ENCODE measurements at places on chromosomes 5 and 9.

DNA sequence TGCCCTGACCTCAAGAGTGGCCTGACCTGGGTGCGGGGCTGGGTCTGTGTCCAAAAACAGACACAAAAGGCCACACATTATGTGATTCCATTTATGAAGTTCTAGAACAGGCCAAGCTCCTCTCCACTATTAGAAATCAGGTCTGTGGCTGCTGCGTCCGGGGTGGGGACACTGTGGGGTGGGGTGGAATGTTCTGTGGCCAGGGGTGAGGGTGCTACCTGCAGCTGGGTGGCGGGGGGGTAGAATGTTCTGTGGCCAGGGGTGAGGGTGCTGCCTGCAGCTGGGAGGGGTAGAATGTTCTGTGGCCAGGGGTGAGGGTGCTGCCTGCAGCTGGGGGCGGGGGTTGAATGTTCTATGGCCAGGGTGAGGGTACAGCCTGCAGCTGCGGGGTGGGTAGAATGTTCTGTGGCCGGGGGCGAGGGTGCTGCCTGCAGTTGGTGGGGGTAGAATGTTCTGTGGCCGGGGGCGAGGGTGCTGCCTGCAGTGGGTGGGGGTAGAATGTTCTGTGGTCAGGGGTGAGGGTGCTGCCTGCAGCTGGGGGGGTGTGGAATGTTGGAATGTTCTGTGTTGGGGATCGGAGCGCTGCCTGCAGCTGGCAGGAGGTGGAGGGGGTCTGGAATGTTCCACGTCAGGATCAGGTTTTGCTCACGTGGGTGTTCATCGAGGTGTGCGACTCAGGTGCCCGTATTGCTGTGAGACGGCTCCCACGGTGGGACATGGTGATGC is 8.3 kb downstream of the LCN12 start:
- DNase-seq = peak; percentile 53

- peak; percentile 72 for DNase-seq
Observed at GRCh38 chr5:170297589-170298462, at the start of gene LCP2. Gene LCP2 (minus strand): TSS chr5:170297777. CDS start chr5:170297611, 166 bp downstream.

- DNase-seq = no peak
Observed at GRCh38 chr5:142408981-142409481, 84.2 kb upstream of the SPRY4 start.

- no peak for DNase-seq
Observed at GRCh38 chr5:1343931-1344901, 683 bp downstream of the CLPTM1L start.

DNA sequence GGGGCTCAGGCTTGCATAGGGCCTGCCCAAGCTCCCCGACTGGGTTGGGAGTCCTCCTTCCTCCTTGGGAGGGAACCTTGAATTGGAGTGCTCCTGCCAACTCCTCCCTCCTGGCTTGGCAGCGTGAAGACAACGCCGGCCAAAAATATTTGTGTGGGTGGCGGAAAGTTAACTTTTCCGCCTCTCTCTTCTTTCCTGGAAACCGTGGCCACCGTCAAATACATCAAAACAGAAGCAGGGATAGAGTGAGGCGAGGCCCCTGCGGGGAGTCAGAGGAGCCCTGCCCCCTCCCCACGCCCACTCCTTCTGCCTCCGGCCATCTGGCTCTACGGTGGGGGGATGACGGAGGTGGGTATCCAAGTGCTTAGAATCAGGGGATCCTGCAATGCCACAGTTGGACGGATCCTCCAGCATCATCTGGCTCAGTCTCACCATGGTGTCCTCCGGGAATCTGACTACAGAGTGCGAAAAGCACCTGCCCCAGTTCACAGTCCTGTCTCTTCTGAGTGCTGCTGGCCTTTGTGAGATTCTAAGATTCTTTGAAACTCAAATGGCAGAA is 25.2 kb upstream of the SYNPO start:
- DNase-seq = no peak

DNA sequence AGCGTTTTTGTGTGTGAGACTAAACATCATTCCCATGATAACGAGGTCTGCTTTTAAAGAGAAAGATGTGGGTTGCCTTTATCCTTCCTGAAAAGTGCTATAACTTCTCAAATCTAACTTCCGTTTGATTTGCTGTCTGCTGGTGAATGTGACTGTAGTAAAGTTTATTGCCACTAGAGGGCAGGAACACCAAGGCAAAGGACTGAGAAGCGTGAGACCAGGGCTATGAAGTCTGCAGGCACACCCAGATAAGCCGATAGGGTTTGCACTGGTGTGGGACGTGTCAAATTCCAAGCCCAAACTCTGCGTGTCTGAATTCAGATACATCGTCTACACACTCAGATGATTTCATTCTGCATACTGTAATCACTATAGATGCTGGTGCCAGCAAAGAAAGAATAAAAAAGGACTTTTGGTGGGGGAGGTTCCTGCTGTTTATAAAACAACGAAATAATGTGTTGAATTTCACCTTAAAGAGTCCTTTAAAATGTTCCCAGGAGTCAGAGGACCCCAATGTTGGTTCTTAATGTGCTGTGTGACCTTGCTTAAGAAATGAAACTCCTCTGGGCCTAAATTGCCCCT is 87.2 kb downstream of the PTTG1 start:
- peak; percentile 83 for DNase-seq

- DNase-seq = no peak
Observed at GRCh38 chr5:66987126-66987525, 209.5 kb downstream of the CD180 start.

GRCh38 chr5:4614088-4614487 is 526.0 kb upstream of the ADAMTS16 start:
- DNase-seq = no peak

- DNase-seq = no peak
Observed at GRCh38 chr5:23639326-23639725, 131.9 kb downstream of the PRDM9 start.

DNA sequence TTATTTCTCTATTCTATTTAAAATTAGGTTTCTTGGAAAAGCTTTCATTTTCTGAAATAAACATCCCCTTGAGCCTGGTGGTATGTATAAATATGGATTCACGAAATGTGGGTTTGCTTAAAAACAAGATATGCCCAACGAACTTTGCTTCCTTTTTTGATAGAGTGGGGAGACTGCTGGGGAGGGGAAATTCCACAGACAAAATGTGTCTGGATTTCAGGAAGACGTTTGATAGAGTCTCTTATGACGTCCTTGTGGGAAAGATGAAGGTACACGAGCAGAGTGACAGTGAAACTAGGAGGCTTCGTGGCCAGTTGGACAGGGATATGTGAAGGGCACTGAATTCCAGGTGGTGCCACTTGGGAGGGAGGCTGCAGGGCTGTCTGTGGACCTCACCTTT is 84.5 kb upstream of the RPS23 start:
- DNase-seq = no peak

DNA sequence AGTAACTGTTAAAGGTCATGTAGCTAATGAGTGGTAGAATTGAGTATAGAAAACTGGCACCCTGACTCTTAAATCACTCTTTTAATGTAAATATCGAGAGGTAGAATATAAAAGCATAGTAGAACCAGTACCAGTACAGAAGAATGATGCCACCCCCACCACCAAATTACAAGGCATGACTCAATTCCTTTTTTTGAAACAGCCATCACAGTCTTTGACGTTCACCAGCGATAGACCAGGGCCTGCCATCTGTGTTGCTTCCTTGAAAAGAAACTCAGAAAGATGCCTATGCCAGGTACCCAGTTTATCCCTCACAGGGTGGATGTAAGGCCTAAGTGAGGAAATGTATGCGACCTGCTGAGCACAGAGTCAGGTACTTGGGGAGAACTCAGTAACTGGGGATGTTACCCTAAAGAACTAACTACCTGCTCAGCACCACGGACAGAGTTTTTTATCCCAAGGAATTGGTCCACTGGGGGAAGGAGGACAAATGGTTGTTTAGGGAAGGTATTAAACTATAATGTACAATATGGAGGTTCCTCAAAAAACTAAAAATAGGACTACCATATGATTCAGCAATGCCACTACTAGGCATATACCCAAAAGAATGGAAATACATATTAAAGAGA is 116.5 kb downstream of the BRINP1 start:
- no peak for DNase-seq

GRCh38 chr9:85172001-85172978 is 502.8 kb downstream of the NTRK2 start:
- no peak for DNase-seq

GRCh38 chr9:128762671-128763449 is 8.9 kb downstream of the ZER1 start:
- DNase-seq = no peak

DNA sequence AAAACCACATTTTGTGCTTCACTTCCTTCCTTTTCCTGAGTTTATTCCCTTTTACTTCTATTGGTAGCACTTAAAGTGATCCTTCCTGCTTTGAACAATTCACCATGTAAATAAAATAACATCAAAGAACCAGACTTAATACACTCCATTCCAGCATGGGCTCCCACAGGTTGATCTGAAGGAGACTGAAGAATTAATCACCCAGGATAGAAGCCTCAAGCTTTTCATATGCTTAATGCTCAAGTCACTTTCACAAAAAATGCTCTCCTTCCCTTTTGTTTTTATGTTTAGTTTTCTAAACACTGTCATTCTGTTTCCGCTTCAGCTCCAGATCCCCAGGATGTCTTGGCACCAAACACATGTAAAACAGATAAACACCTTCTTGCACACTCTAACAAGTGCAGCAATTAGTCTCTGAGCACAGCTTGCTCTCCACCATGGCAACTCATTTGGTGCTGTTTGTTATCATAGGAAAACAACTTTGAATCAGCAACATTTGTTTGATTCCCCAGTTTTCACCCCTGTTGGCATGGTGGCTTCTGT is 37.0 kb downstream of the DMRTA1 start:
- no peak for DNase-seq

DNA sequence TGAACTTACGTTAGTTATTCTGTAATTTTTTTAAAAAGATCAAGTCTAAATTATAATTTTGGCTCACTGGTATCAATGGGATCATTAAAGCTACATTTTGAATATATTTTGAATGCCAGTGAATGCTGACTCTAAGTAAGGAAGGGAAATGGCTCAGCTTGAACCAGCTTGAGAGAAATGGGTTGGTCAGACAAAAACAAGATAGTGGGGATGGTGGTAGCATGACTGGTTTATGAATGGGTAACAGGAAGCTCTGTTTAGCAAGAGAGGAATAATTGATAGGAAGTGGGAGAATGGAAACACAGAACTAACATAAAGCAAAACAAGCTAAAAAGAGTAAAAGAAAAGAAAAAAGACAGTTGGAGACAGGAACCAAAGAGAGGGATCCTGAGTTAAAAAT is 220.2 kb downstream of the ADAMTS6 start:
- no peak for DNase-seq

- no peak for DNase-seq
Observed at GRCh38 chr5:78601559-78602314, 46.8 kb downstream of the LHFPL2 start.

GRCh38 chr5:6712577-6713273 is 507 bp upstream of the TENT4A start:
- DNase-seq = peak; percentile 97

GRCh38 chr9:135156525-135157510 is 69.3 kb downstream of the OLFM1 start:
- DNase-seq = no peak

- DNase-seq = peak; percentile 29
Observed at GRCh38 chr9:121698627-121699570, 47.5 kb downstream of the DAB2IP start.

- peak; percentile 44 for DNase-seq
Observed at GRCh38 chr5:62354028-62354874, 48.2 kb downstream of the KIF2A start.

DNA sequence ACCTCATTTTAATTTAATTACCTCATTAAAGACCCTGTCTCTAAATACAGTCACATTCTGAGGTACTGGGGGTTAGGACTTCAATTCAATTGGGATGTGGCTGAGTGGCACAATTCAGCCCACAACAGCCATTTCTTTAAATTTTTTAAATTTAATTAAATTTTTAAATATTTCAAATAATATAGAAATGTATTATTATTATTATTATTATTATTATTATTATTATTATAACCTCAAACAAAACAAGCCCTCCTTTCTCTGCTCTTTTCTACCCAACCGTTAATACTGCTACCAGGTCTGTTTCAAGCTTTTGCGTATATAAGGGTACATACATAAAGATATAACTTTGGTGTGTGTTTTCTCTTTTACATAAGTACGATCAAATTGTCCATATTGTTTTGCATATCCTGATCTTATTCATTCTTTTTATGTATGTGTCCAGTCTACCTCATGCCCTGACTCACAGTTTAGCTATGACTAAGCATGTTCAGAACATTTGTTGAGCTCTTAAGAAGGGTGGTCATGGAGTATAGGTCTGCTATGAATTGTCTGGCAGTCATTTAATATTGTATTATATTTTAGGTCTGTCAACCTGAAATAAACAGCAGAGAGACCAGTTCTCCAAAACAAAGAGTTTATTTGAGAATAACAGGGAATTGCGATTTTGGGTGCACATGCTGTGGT is 16.1 kb upstream of the RAB14 start:
- no peak for DNase-seq

GRCh38 chr5:16411741-16412455 is 53.7 kb downstream of the ZNF622 start:
- DNase-seq = no peak

DNA sequence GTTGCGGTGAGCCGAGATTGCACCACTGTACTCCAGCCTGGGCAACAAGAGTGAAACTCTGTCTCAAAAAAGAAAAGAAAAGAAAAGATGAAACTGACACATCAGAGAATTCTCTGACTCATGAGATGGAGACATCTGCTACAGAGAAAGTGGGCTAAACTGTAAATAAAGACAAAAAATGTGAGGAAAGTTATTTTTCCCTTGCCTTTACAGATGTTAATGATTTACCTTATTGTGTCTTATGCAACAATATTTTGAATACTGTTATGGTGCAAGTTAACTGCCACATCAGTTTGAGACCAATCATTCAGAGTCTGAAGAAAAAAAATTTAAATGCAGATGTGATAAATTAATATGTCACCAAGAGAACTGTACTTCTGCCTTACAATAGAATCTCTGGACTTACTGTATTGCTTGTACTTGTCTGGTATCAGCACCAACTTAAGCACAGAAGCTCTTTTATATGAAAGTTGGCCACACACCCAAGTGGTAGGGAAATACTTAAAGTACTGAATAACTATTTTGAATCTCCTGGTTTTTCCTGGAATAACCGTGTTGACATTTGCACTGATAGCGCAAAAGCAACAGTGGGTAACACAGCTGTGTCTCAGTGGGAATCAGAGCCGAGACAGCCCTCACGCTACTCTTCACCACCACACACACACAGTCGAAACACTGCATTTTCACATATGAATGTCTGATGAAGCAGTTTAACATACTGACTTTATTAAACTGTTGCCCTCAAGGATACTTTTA is 169.9 kb downstream of the FANCC start:
- DNase-seq = no peak

GRCh38 chr9:119861842-119862241 is 492.6 kb upstream of the BRINP1 start:
- no peak for DNase-seq

DNA sequence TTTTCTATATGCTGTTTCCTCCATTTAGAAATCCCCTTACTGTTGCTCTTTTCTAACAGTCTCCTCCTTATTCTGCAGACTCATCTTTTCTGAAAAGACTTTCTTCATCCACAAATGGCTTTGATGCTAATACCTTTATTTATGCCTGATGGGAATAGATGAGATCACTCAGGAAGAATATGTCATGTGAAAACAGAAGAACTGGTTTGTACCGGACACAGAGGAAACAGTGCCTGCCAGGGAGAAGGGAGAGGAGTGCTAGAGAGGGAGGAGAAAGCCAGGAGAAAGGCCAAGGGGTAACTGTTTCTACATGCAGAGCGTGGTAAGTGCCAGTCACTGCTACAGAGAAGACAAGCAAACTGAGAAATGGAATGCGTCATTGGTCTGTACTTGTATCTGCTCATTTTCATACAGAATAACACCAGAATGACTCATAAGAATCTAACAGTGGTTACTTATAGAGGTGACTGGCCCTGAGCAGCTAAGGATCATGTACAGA is 45.9 kb upstream of the PJA2 start:
- DNase-seq = no peak
